ENCODE measurements at places on chromosomes 5 and 9.
A peak's percentile ranks its signal among the peaks of the same experiment; 100 is the strongest.

GRCh38 chr5:116454417-116454927, 120.2 kb downstream of the SEMA6A start:
- peak; percentile 90 for DNase-seq

- DNase-seq: no peak
Measured at GRCh38 chr5:87081016-87081415, 186.7 kb upstream of the RASA1 start.

- peak; percentile 5 for DNase-seq
Measured at GRCh38 chr5:167030500-167031120, 1260.8 kb upstream of the WWC1 start.

- DNase-seq: no peak
Measured at GRCh38 chr9:35618854-35619799, 914 bp upstream of the CD72 start.

GRCh38 chr9:69078581-69078980, 43.0 kb downstream of the FXN start:
- DNase-seq: no peak

DNA sequence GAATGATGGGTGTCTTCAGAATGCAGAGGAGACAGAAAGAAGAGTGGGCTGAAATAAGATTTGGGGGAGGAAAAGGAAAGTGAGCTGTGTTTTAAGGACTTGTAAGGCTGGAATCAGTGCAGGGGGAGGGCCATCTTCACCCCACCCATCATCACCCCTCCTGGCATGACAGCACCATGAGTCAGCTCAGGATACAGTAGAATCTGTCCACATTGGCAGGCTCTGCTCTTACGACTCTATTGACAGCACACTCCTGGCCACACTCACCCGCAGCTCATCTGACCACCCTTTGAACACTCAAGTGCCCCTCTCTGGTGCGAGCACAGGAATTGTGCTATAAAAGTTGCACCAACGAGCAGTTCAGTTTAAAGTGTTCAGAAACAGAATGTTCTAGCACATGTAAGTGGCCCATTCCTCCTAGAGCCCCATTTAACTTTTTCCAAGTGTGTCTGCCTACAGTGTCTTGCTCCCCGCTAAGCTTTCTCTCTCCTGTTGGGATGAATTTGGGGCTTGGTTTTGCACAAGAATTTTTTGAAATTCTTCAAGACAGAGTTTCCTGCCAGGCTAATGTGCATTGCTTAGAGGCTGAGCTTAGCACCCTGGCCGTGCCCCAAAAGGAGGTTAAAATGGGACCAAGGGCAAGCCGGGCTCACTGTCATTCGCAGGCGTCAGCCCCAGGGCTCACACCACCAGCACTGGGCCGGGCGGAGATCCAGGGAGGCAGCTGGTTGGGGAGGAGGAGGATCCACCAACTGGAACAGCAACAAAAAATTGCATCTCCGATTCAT, 12.0 kb downstream of the ADRA1B start:
- DNase-seq: peak; percentile 95

GRCh38 chr5:139022528-139022927, 147.4 kb upstream of the LRRTM2 start:
- DNase-seq: peak; percentile 28

GRCh38 chr5:79518718-79519117, 4.8 kb upstream of the HOMER1 start:
- DNase-seq: no peak

DNA sequence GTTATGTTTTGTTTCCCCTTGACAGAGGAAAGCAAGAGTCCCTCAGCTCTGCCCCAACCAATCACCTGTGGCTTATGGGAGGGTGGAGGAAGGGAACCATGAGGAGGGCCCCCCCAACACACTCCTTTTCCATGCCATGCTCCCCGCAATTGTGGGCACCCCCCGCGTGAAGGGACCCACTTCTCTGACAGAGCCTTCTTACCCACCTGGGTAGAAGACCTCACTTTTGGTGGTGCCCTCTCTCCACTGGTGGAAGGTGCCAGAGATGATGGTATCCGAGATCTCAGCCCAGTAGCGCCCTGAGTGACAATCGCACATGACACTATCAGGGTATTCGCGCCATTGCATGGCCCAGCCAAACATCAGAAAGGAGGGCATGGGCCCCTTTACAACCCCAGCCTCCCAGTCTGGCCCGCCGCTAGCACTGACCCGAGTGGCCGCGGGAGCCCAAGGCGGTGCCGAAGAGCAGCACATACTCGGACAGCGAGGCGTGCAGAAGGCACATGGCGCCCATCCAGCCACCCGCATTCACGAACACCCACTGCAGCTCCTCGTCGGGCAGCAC, 714 bp downstream of the SIGMAR1 start:
- DNase-seq: no peak

DNA sequence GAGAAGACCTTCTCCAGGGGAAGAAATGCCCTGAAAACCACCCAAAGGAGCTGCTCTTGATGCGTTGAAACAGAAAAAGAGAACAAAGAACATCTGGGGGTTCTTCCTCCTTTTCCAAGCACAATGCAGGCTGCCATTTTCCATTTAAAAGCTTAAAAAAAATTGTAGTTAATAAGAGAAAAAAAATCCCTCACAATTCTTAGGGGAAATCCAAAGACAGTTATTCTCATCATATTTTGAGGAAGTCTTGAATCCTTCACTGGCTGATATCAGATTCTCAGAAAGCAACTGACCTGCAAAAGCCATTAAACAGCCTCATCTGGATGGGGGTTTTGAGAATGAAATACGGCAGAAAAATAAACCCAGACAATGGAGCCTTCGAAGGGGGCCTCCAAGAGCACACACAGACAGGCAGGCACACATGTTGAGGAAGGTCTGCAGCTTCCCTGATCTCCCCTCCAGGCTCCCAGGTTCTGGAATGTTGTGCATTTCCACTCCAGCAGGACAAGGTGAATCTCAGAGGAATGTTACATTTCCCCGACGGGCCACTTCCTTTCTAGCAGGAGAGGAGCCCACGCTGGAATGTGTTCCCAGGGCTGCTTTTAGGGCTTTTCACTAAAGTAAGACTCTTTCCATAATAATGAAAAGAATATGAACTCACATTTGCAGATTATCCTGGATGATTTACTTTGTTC, 159.4 kb upstream of the S1PR3 start:
- no peak for DNase-seq

DNA sequence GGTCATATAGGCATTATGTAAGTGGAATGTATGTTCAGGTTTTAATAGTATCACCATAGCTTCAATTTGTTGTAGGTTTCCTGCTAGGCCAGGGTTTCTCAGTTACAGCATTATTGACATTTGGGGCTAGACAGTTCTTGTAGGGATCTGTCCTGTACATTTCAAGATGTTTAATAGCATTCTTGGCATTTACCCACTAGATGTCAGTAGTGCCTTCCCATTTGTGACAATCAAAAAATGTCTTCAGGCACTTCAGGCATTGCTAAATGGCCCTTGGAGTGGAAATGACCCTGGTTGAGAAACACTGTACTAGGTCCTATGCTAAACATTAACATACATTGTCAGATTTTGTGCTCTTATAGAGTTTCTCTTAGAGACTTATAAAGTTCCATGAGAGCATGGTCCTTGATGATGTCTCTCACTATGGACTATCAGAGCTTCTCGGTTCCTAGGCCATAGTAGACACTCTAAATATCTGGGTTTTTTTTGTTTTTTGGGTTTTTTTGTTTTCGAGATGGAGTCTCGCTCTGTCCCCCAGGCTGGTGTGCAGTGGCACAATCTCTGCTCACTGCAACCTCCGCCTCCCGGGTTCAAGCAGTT, 1.4 kb downstream of the KIF20A start:
- peak; percentile 71 for DNase-seq

GRCh38 chr5:68332080-68332451, 116.5 kb downstream of the PIK3R1 start:
- no peak for DNase-seq

- DNase-seq: no peak
Measured at GRCh38 chr9:93810028-93810971, 144.9 kb downstream of the BARX1 start.

GRCh38 chr9:32524892-32525708, 896 bp downstream of the RIGI start:
- DNase-seq: peak; percentile 48

DNA sequence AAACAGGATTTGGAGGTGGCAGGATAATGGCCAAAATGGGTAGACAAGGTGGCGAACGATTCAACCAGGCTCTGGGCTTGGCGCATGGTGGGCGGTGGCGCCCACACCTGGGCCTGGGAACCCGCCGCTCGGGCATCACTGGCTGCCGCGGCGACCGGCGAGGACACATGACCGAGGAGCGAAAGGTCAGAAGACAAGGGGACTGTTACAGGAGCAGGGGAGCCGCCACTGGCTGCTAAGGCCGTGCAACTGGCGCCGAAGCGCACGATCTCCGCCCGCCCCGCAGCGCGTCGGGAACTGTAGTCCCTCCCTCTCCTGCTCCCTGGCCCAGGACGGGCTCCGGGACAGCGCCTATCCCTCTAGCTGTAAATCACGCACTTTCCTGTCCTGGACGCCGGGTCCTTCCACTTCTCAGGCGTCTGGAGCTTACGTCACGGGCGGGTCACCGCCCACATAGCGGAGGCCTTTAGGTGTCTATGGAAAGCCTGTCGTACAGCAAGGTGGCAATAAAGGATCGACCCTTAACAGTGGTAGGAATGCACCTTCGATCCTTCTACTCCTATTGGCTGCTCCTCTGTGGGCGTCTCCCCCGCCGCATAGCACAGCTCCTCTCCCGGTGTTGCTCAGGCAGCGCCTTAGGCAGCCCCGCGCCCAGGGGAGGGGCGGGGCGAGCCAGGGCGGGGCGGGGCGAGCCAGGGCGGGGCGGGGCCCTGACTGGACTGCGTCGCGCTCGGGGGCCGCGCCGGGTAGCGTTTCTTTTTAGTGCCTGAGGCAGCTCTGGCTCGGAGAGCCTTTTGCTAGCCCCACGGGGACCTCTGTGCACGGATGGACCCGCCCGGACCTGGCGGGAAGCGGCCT, at the start of gene ICE1:
Gene ICE1, plus strand, starts transcription at position 717 of the 858 bp plus-strand sequence. CDS start 239 bp downstream, outside the sequence.
- peak; percentile 99 for DNase-seq

GRCh38 chr5:74173241-74173640, 467.3 kb downstream of the ENC1 start:
- DNase-seq: no peak

DNA sequence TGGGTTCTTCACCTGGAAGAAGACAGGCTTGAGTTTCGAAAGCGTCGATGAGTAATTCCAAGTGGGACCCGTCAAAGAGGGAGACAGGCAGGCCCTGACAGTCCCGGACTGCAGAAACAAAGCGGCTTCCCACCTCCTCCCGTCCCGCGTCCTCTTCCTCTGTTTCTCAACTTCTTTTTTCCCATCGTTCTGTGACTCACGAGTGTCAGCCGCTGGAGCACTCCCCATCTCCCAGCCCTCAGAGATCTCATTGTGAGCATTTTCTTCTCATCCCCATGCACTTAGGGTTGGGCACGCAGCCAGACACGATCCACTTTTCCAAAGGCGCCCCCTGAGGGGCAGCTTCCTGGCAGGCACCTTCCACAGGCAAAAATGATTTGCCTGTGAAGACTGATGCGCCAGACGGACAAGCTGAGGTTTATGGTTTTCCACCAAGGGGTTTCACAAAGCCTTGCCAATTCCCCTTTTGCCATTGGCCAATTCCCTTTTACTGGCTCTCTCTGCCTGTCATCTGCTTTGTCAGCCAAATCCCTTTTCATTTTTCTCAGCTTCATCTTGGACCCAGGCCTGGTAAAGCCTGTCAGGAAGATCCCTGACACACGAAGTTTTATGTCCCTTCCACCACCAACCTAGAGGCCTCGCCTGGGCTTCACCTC, 86.5 kb upstream of the ANKRD55 start:
- DNase-seq: peak; percentile 90

- no peak for DNase-seq
Measured at GRCh38 chr9:77843076-77843870, 188.3 kb downstream of the GNAQ start.

DNA sequence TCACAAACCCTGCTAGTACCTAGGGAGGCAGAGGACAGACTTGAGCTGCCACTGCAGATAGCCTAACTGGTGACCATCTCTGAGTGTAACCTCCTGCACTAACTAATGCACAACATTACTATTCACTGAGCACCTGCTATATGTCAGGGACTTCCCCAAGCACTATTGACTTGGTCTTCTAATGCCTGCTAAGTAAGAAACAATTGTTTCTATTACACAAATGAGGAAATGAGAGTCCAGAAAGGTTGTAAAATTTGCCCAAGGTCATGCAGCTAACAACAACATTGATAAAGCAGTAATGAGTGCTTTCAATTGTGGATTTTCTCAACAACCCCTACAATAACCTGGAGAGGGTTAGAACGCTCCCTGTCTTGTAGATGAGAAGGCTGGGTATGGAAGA, 183.7 kb downstream of the ZNF462 start:
- no peak for DNase-seq

Measured in GM23248 (cell line).